ENCODE measurements at places on chromosomes 6 and 20.
A peak's percentile ranks its signal among the peaks of the same experiment; 100 is the strongest.

- DNase-seq: no peak
Measured at GRCh38 chr20:23970049-23970448, 18.5 kb downstream of the GGTLC1 start.

GRCh38 chr6:111687652-111688051, 82.0 kb upstream of the TRAF3IP2 start:
- DNase-seq: no peak

DNA sequence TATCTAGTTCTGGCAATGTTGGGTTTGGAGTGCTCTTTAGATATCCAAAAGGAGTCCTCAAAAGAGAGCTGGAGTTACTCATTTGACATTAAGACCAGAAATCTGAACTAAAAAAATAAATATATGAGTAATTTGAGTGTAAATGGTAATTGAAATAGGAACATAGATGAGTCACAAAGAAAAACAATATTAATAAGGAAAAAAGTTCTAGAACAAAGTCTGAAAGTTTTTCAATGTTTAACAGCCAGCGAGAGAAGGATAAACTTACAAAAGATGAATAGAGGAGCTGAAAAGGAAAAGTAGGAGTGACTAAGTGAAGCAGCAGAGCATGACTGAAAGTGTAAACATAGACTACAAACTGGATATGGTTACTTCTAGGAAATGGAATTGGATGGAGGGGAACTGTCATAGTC, 46.8 kb downstream of the EPM2A start:
- peak; percentile 81 for DNase-seq

DNA sequence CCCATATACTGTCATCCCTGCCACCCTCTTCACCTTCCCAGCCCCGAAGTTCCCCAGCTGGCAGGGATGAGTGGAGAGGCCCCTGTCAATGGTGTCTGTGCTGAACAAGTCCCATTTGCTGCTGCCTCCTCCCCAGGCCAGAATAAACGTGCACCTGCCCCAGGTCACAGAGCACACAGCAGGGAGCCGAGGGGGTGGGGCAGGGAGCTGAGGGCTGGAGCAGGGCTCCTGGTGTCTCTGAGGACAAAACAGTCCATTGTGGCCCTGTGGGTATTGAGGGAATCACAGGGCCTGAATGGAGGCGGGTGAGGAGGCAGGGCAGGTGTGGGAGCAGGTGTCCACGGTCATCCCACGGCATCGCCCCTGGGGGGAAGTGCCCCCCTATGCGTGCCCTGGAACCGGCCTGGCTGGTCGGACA, 55.8 kb downstream of the SNAI1 start:
- no peak for DNase-seq

GRCh38 chr6:14452567-14453527, 335.3 kb downstream of the CD83 start:
- no peak for DNase-seq

GRCh38 chr6:134632024-134632423, 314.1 kb upstream of the SGK1 start:
- DNase-seq: no peak

- DNase-seq: no peak
Measured at GRCh38 chr6:25615471-25615870, 36.5 kb upstream of the SCGN start.

GRCh38 chr6:133749427-133749826, 139.5 kb upstream of the TCF21 start:
- no peak for DNase-seq

- DNase-seq: peak; percentile 21
Measured at GRCh38 chr20:6956574-6956973, 189.1 kb downstream of the BMP2 start.

GRCh38 chr6:109961611-109962041, 16.5 kb upstream of the GPR6 start:
- DNase-seq: peak; percentile 70

DNA sequence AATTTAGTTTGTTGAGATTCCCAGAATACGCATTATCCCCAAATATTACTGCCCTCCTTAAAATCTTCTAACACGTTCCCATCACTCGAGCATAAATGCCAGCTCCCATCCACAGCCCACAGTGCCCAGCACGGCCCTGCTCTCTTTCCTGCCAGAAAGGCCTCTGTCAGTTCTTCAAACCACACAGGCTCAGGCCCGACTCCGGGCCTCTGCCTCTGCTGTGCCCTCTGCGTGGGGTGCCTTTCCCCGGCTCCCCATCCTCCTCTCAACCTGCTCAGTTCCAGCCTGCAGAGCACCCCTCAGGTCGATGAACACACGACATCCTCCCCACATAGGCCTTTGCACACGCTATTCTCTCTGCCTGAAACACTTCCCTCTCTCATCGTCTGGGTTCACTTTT, 12.8 kb downstream of the ULBP3 start:
- no peak for DNase-seq

- DNase-seq: no peak
Measured at GRCh38 chr6:1496836-1497760, 107.7 kb downstream of the FOXF2 start.

GRCh38 chr6:134936476-134936875, 13.4 kb downstream of the ALDH8A1 start:
- no peak for DNase-seq

DNA sequence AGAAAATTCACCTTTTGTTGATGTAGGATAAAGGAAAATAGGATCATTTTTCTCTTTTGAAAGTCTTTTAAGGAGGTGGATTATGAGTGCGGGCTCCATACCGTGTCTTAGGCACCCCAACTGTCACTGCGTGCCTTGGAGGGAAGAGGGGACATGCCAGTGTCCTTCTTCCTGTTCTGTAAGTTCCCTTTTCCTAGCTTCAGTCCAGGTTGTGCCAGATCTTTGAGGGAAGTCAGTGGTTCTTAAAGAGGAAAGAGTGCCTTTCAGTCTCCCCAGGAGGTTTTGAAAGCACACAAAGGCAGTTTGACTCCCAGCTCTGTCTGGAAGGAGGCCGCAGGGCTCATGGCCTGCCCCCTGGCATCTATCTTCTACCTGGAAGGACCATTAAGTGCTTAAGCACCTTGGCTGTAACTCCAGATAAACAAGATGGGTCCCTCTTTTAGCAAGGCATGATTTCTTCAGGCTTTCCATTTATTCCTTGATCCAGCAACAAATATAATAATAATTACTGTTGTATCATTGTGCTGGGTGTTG, 13.0 kb downstream of the EFCAB8 start:
- DNase-seq: no peak

DNA sequence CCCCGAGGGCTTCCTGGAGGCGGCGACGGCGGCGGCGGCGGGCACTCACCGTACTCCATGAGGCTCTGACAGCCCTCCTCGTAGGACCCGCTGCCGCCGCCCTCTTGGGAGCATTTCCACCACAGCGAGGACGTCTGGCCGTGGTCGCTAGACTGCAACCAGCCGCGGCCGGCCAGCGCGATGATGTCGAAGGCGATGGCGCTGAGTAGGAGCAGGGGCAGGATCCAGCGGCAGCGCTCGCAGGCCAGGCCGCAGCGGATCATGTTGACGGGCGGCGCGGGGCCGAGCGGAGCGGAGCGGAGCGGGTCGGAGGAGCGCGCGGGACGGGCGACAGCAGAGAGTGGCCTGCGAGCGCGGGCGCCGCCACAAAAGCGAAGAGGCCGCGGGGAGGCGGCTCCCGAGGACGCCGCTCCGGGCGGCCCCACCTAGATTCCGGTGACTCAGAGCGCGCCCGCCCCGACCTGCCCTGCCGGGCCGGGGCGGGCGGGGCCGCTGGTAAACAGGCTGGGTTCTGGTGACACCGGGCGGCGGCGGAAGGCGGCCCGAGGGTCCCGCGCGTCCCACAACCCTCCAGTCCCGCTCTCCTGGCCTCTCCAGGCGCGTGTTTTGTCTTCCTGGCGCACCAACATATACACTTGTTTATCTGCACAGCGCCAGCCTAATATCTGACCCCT, at the start of gene PERP:
TSS of gene PERP (minus strand) at position 342 of the 674 bp plus-strand sequence. CDS start at position 263, 79 bp downstream.
- DNase-seq: peak; percentile 43

- DNase-seq: no peak
Measured at GRCh38 chr6:152598901-152599537, 38.1 kb downstream of the SYNE1 start.

GRCh38 chr6:159790956-159791598, 810 bp downstream of the MRPL18 start:
- no peak for DNase-seq

- DNase-seq: no peak
Measured at GRCh38 chr6:147438758-147439528, 69.5 kb upstream of the SAMD5 start.

DNA sequence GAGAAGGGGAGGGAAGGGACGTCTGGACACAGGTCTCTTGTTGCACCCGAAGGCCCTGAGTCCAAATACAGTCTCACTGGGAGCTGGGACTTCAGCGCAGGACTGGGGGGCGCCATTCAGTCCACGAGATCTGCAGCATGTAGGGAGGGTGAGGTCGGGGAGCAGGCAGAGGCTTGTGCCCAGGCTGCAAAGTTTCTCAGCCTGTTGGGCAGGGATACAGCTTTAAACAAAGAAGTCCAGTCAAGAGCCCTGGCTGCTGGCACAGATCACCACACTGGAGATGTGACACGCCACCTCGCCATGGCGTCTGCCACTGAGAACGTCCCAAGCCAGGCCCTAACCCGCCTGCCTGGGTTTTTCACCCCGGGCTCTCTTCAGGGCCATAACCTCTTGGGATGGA, 256.6 kb downstream of the DLL1 start:
- DNase-seq: no peak

DNA sequence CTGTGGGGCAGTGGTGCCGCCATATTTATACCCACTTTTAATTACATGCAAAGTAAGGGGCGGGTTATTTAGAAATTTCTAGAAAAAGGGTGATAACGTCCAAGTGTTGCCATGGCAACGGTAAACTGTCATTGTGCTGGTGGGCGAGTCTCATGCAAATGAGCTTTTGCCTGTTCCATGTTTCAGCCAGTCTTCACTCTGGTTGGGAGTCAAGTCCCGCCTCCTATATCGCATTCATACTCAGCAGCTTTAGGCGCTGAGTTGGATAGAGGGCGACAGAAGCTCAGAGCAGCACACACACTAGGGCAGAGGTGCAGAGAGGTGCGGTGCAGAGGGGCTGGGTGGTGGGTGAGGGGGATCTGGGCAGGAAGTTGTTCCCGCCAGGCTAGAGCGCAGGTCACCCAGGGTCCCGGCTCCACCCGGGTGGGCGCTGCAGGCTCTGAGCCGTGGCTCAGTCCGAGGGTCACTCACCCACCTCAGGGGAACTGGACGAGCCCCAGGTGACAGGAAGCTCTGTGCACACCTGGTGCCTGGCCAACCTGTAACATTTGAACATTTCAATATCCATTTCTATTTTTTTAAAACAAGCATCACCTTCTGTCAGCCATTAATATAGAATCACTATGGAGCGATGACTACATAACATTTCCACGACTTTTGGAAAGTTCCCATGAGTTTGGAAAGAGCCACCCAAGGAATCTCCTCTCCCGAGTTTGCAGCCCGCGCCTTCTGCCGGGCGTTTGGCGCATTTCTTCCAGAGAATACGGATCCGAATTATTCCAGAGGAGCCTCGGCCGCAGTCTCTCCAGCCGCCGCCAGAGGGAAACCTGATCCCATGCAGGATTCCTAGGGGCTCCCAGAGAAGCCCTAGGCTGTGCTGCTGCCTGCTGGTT, 89.1 kb upstream of the PHACTR3 start:
- peak; percentile 38 for DNase-seq

DNA sequence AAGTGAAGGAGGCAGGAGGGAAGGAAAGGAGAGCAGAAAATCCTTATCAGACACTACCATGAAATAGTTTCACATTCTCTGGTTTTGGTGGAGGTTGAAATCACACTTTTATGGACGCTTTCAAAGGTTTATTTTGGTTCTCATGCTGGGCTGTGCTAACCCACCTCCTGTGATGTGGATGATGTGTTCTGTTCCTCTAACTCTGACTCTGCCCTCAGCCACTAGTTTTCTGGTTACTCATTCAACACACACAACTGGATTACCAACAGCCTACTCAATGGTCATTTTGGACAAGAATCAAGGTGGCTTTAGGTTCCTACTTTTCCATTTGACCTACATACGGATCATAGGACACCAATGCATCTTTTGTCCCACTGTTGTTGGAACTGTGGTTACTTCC, 522.1 kb upstream of the BTBD3 start:
- peak; percentile 77 for DNase-seq

- no peak for DNase-seq
Measured at GRCh38 chr6:122569230-122569771, 40.9 kb upstream of the PKIB start.

- peak; percentile 3 for DNase-seq
Measured at GRCh38 chr20:35773154-35773751, 1.4 kb downstream of the PHF20 start.

GRCh38 chr6:141105481-141105880, 1027.2 kb upstream of the GJE1 start:
- DNase-seq: peak; percentile 97

DNA sequence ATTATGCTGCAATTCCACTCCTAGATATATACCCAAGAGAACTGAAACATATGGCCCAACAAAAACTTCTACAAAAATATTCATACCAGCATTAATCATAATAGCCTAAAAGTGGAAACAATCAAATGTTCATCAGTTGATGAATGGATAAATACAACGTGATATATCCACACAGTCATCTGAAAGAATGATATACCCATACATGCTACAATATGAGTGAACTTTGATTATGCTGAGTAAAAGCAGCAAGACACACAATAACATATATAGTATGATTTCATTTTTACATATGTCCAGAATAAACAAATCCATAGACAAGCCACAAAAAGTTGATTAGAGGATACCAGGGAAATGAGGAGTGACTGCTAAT, 30.7 kb downstream of the CDK19 start:
- DNase-seq: no peak

- DNase-seq: no peak
Measured at GRCh38 chr6:126437205-126437604, 97.3 kb downstream of the CENPW start.

DNA sequence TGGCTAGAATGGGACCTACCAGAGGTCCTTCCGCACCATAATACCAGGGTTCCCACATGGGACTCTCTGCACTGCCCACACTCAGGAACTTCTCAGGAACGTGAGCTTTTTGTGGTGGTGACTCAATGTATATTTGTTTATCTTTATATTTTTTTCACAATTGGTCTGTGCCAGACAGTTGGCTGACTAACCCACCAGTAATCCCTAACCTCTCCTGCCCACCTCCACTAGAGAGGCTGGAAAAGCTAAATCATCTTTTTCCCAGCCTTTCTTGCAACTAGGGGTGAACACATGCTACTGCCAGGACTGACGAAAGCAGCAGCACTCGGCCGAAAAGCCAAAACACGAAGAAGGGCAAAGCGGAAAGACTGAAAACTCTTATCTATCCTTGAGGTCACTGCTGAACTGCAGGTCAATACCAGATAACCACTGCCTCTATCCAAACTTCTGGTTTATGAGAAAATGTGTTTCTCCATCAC, 112.9 kb downstream of the TRERF1 start:
- peak; percentile 98 for DNase-seq

GRCh38 chr6:119482850-119483285, 133.3 kb upstream of the MAN1A1 start:
- no peak for DNase-seq

DNA sequence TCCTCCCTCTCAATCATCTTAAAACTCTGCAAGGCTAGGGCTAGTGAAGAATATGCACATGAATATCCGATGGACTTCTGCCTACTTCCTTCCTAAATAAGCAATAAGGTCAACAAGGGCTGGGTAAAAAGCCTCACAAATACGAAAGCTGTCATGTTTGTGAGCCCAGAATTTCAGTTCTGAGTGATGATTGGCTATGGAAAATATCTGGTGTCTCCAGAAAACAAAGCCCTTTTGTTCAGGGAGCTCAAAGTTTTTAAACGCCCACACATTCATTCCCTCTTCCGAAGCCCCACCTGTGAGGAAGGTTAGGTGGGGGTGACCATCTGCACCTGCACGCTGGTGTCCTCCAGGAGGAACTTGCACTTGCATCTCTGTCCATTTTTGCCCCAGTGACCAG, 126.9 kb upstream of the ARMC2 start:
- no peak for DNase-seq
